ENCODE measurements at places on chromosomes 11 and 22.

- DNase-seq = no peak
These were observed 19.5 kb upstream of the SIK3 start for GRCh38 chr11:117117681-117118080.

- no peak for DNase-seq
These were observed 7.7 kb upstream of the OR8B12 start for GRCh38 chr11:124551189-124551588.

DNA sequence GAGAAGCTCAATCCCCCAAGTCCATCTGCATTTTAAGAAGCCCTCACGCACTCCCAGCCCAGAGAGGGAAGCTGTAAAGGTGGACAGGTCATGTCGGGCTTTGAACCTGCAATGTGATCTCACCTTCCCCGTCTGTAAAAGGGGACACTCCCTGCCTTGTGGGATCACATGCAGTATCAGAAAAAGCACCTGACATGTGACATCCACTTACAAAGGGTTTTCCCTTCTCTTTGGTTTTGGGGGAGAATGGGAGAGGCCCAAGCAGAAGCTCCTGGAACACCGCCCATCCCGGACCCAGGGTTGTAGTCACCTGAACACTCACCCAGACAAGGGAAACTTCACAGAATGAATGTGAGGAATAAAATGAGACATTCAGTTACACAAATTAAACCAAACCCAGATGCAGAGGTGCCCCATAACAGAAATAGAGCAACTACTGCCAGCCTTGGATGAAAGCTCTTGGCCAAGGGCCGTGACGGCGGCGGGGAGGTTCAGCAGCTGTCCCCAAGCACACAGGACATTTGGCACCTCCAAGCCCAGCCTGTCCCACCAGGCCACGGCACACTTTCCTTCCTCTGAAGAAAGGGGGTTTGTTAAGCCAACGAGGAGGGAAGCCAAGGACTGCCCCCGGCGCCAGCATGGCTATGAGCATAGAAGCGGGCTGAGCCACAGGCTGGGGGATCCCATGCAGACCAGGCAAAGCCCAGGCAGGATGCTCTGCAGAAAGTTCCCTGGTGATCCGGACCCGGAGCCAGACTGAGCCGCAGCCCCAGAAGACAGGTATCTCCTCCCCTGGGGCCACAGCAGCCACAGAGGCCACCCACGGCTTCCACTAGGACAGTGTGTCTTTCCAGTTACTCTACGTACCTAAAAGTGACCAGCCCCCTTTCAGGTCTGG, 3.8 kb downstream of the BID start:
- DNase-seq = no peak

- no peak for DNase-seq
These were observed 1.7 kb upstream of the MS4A7 start for GRCh38 chr11:60376601-60377000.

DNA sequence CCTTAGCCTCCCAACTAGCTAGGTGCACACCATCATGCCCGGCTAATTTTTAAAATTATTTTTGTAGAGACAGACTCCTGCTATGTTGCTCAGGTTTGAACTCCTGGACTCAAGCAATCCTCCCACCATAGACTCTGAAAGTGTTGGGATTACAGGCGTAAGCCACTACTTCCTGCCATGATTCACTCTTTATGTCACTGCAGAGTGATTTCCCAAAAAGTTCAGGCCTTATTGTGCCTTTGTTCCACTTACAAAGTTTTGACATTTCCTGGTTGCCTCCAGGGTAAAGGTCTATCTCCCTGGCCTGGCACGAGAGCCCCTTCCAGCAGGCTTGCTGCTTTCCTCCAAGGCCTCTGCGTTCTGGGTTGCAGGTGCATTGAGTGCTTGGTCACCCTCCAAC, 44.6 kb upstream of the RIC3 start:
- no peak for DNase-seq

GRCh38 chr22:29138556-29139305, 65.9 kb downstream of the KREMEN1 start:
- DNase-seq = no peak

GRCh38 chr22:40213478-40213877, 35.8 kb downstream of the TNRC6B start:
- DNase-seq = no peak

DNA sequence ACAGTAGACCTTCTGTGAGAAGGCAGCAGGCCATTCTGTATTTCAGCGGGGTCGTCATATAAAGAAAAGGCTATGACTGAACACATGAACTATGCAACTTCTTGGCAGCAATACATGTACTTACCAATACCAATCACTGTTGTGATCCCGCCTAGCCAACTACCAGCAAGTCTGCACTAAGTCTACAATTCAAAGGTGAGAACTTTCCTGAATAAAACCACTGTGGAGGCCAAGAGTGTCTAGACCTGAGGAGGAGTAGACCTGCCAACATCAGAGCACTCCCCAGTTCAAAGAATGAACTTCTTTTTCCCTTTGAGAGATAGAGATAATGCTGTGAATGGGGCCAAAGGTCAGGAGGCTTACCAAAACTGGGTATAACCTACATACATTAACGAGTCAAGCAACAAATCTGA, 108.2 kb downstream of the SIK3 start:
- no peak for DNase-seq

- DNase-seq = no peak
These were observed 4.4 kb downstream of the PKNOX2 start for GRCh38 chr11:125168918-125169456.

DNA sequence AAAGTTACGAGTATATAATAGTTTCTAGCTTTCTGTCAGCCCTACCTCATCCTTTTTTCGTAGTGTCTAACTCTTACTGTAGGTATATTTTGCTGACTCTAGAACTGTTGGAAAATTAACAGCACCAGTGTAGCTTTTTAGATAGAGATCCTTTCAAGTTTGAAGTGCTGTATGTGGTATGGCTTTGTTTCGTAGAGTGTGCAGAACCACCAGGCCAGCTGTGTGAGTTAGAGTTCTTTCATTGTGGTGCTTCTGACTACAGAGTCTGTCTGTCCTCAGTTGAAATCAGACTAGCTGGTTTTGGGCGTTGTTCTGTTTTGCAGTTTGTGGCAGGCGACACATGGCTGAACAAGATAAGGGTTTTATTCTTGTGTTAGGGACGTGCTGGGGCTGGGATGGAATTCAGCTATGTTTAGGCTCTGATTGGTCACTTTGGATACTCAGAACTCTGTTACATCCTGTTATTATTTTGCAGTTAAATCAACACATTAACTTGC, 3.2 kb downstream of the ARHGEF12 start:
- DNase-seq = no peak

- DNase-seq = no peak
These were observed 19.7 kb upstream of the SLC3A2 start for GRCh38 chr11:62860835-62861563.

- DNase-seq = no peak
These were observed 147.1 kb downstream of the C11orf91 start for GRCh38 chr11:33553486-33553885.

GRCh38 chr11:13207665-13208594, 69.7 kb upstream of the BMAL1 start:
- no peak for DNase-seq

- DNase-seq = no peak
These were observed 1.8 kb downstream of the CELF1 start for GRCh38 chr11:47551086-47551485.

DNA sequence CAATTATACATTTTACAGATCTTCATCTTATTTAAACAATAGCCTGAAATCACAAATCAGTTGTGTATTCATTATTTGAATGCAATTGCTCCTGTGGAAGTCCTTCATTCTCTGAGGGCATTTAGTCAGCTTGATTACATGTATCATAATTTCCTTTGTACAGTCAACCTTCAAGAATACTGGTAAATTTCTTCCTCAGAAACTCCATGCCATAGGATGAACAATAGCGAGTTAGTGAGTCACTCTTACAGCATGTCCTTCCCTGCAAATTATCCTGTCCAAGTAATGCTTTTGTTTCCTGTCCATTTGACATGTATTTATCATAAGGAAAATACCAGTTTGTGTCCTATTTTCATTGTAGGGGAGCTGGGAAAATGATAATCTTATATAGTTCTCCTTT, 3.8 kb downstream of the OR10S1 start:
- DNase-seq = no peak

DNA sequence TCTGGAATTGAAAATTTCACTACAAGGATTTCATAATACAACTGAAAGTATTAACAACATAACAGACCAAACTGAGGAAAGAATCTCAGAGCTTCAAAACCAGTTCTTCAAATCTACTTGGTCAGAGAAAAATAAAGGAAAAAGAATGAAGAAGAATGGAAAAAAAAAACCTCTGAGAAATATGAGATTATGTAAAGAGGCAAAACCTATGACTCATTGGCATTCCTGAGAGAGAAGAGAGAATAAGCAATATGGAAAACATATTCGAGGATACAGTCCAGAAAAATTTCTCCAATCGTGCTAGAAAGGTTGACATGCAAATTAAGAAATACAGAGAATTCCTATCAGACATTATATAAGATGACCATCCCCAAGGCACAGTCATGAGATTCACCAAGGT, 23.4 kb upstream of the GPR83 start:
- DNase-seq = no peak

- no peak for DNase-seq
These were observed 23.3 kb downstream of the ST3GAL4 start for GRCh38 chr11:126378763-126379162.

- no peak for DNase-seq
These were observed 121.9 kb upstream of the NECTIN1 start for GRCh38 chr11:119850822-119851409.

GRCh38 chr11:119372260-119373058, 9.0 kb downstream of the USP2 start:
- no peak for DNase-seq

DNA sequence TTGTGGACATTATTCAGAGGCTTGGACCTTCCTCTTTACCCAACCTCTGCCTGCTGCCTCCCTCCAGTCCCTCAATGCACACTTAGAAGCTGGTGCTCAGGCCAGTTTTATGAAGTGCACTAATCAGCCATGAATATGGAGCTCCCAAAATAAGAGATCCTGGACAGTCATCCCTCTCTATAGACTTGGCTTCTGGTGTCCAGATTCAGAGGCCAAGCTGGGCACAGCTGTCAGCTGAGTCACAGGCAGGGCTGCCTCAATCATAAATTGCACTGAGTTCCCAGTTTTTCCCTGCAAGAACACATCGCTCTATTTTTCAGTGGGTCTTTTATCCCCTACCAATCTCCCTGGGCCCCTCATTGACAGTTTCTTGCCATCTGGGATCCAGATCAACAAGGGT, 161.7 kb upstream of the CADM1 start:
- DNase-seq = no peak

GRCh38 chr11:69819541-69820070, 390 bp upstream of the FGF3 start:
- DNase-seq = no peak

DNA sequence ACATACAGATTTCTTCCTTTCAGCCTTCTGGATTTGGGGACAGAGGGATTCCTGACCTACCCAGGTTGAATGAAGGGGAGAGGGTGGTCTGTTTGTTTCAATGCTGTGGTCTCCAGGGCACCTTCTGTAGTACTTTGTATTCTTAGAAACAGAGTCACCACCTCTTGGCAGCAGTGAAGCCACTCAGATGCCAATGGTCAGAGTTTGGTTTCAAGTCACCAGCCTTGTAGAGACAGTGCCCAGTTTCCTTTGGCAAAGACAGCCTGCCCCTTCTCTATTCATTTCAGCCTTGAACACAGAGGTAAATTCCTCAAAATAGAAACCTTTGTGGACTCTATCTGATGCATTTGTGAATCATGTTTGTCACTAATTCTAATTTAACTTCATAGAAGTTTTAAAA, 111.7 kb upstream of the RASSF10 start:
- DNase-seq = no peak

- DNase-seq = no peak
These were observed 788 bp downstream of the DRD4 start for GRCh38 chr11:637593-638521.

DNA sequence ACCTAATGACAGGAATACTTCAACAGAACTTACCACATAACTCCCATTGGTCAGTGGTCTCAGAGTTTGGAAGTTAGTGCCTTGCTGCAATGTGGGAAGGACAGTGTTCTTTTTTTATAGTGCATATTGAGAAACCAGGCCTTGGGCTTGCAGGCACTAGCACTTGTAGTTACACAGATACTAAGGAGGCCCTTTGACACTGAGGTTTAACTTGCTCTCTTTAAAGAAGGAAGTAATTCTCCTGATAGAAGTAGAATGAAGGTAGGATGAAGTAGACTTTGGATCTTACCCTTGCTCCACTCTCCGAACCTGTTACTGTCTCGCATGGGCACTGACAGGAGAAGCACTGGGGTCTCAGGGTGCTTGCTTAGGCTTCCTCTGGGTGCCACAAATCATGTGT, 31.0 kb upstream of the ST14 start:
- no peak for DNase-seq

- no peak for DNase-seq
These were observed 34.4 kb downstream of the MARK2 start for GRCh38 chr11:63873311-63873710.

DNA sequence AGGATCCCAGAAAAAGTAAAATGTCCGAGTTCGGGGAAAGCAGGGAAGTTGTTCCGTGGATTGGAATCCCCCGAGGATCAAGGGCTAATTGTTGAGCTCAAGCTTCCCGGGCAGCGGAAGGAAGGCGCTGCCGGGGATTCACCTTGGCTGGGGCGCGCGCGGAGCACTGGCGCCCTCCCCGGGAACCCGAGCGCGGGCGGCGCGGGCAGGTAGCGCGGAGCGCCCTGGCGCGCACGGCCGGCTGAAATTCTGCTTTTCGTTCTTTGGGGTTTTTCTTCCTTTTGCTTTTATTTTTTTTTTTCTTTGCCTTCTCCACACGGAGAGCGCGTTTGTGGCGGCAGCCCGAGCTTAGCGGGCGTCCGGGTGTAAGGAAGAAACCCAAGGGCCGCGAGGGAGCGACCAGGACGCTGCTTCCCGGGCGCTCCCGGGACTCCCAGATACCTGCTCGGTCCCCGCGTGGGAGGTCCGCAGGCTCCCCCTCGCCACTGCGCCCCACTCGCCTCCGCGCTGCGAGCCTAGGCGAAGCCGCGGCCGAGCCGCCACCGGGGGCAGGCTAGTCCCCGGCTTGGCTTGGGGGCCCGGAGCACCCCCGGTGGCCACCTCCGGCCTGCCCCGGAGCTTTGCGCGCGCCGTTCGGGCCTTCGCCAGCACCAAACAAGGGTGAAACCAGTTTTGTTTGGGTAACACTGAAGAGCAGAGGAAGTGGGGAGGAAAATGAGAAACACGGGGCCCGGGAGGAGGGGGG, 4.8 kb upstream of the IGF2 start:
- no peak for DNase-seq

- no peak for DNase-seq
These were observed 412.6 kb downstream of the TENM4 start for GRCh38 chr11:79028225-79028624.

DNA sequence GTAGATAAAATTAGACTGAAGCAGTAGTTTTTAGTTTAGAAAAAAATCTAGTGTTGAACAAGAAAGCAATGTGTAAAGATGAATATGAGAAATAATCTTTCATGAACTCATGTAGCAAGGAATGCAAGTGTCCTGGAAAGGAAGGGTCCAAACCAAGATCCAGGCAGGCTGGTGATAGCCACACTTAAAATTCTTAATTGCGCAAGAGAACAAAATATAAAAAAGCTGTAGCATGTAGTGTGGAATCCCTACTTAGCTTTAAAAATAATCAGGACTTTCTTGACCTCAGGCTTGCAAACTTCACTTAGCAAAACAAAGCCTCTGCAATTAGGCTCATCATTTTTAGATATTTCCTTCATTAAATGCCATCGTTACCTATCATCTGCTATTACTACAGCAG, 2186.1 kb upstream of the RAG2 start:
- DNase-seq = no peak

All from stimulated activated CD8-positive, alpha-beta memory T cell treated with anti-CD3 and anti-CD28 coated beads, Interleukin-4, amount 100 ng/mL, for 24 hours (primary cell).